Smooth muscle cell of the umbilical artery (primary cell): ENCODE measurements at places on chromosomes 7 and 10. TPM values are rescaled to one million over a fixed set of nuclear protein-coding genes. Genes with fewer than 3 reads are reported as not detected.

Gene PNLIPRP3
- total RNA-seq: not detected in 2 replicates

Gene VTI1A
- total RNA-seq: 33.9 and 44.8 TPM in 2 replicates

Gene MYH16
- total RNA-seq: under 0.01 and 0.32 TPM in 2 replicates

Gene TMEM184A
- total RNA-seq: 0.23 TPM in 1 of 2 replicates, not detected in the other

Gene SEMA3D
- total RNA-seq: 6.8 and 23.8 TPM in 2 replicates

Gene ZCCHC24
- total RNA-seq: 14.3 and 24.5 TPM in 2 replicates

Gene SLC13A1
- not detected in 2 replicates for total RNA-seq

Gene OGDHL
- total RNA-seq: 0.14 and 0.59 TPM in 2 replicates

Gene IFIT3
- total RNA-seq: 5.9 and 7.2 TPM in 2 replicates

Gene PDGFA
- 71.9 and 72.8 TPM in 2 replicates for total RNA-seq

Gene GIMAP4
- 0.23 and 0.59 TPM in 2 replicates for total RNA-seq

Gene FOXI2
- not detected in 2 replicates for total RNA-seq

Gene CFAP69
- 5.0 and 5.3 TPM in 2 replicates for total RNA-seq

Gene ITGA8
- total RNA-seq: under 0.01 and 0.05 TPM in 2 replicates

Gene KNDC1
- total RNA-seq: 2.0 and 3.0 TPM in 2 replicates

Gene BHLHA15
- total RNA-seq: 0.89 and 1.3 TPM in 2 replicates

Gene FAM25C
- not detected in 2 replicates for total RNA-seq

Gene LRRTM3
- under 0.01 and 0.09 TPM in 2 replicates for total RNA-seq

Gene OTUD1
- total RNA-seq: 2.4 and 4.8 TPM in 2 replicates

Gene ZNF853
- total RNA-seq: 3.9 and 5.3 TPM in 2 replicates

Gene SPDYE5
- not detected in 2 replicates for total RNA-seq

Gene IFIT1B
- total RNA-seq: not detected in 2 replicates

Gene ADARB2
- total RNA-seq: not detected in 2 replicates

Gene LBX1
- not detected in 2 replicates for total RNA-seq

Gene MAT1A
- not detected in 2 replicates for total RNA-seq
